ENCODE measurements at places on chromosomes 13 and 19.

DNA sequence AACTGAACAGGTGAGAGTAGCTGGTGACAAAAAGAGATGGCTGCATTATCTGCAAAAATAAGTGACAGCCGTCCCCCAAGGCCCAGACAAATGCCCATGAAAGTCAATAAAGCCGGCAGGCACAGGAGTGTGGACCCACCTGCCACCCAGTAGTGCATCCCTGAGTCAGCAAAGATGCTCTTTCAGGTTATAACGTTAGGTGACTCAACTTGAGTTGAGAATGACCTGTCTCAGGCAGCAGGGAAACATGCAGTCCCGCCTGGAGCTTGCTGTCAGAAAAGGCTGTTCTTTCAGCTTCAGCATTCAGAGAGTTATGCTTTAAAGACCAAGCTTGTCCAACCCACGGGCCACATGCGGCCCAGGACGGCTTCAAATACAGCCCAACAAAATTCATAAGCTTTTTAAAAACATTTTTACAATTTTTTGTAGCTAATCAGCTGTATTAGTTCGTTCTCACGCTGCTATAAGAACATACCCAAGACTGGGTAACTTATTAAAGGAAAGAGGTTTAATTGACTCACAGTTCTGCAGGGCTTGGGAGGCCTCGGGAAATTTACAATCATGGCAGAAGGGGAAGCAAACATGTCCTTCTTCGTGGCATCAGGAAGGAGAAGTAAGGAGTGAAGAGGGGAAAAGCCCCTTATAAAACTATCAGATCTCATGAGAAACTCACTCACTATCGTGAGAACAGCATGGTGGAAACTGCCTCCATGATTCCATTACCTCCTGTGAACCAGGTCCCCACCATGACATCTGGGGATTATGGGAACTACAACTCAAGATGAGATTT, 110.4 kb downstream of the RAB20 start:
- H3K4me3 ChIP-seq = no peak overlapping the region
- no peak overlapping the region for H3K27ac ChIP-seq
- peaks cover 11% of the 10 kb centered on the region for H3K4me1 ChIP-seq
- H3K36me3 ChIP-seq = no peaks in the 10 kb centered on the region
- no peaks in the 10 kb centered on the region for H3K27me3 ChIP-seq

DNA sequence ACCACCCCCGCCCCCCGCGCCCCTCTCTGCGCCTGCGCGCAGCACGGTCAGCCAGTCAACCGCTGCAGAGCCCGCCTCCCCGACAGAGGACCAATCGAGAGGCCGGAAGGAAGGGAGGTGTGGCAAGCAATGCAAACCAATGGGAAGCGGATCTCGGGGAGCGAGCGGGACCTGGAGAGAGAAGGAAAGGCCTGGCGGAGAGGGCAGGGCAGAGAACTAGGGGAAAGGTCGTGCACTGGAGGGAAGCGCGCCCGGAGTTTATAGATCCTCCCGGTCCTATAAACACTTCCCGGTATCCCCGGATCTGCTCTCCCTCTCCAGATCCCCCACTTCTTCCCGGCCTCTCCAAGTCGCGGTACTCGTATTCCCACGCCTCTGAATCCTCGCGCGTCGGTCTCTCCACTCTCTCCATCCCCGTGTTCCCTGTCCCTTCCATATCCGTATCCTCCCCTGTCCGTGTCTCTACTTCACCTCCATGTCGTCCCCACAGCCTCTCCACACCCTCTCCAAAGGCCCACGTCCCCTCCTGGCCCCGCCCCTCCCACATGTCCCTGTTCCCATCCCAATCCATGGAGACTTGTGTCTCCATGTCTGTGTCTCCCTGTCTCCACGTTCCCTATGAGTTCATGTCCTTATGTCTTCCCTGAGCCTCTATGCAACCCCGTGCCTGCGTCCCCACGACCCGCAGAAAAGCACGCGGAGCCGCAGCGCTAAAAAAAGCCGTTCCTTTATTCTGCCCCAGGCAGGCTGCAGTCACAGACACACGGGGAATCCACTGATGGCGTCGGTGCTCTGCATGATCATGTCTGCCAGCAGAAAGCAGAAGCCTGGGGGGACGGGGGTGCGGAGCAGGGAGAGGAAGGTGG, 434 bp upstream of the ETFB start:
- H3K27ac ChIP-seq = peak overlapping the region; percentile 88
- peaks cover 14% of the 10 kb centered on the region for H3K4me1 ChIP-seq
- peak; percentile 99 for DNase-seq
- H3K36me3 ChIP-seq = no peaks in the 10 kb centered on the region
- H3K27me3 ChIP-seq = no peaks in the 10 kb centered on the region

- H3K27me3 ChIP-seq = no peaks in the 10 kb centered on the region
- no peaks in the 10 kb centered on the region for H3K36me3 ChIP-seq
- H3K4me1 ChIP-seq = no peaks in the 10 kb centered on the region
- no peak overlapping the region for H3K27ac ChIP-seq
- no peak overlapping the region for H3K4me3 ChIP-seq
Measured at GRCh38 chr13:112174476-112175110, 107.6 kb downstream of the SOX1 start.

DNA sequence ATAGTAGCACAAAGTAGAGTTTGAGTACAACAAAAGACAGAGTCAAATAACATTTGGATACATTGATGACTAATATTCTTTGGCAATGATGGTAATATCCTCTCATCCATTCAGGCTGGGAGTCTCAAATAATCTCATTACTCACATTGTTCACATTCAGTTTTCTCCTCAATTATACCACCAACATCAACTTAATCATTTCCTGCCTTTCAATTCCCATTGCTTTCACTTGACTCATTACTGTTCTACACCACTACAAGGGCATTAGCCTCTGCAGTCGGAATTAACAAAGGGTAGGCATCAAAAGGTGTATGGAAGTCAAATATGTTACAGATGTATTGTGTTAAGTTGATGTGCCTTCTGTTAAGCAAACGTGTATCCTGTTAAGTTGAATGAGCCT, 518.4 kb upstream of the SLITRK1 start:
- H3K4me3 ChIP-seq = no peak overlapping the region
- 0 out of 2 replicates have a peak, but pooled peaks cover 6% of the 10 kb centered on the region for H3K4me1 ChIP-seq
- no peak overlapping the region for H3K27ac ChIP-seq
- no peaks in the 10 kb centered on the region for H3K36me3 ChIP-seq
- H3K27me3 ChIP-seq = no peaks in the 10 kb centered on the region

- H3K36me3 ChIP-seq = no peaks in the 10 kb centered on the region
- peaks cover 8% of the 10 kb centered on the region for H3K4me1 ChIP-seq
- H3K27me3 ChIP-seq = no peaks in the 10 kb centered on the region
- no peak overlapping the region for H3K27ac ChIP-seq
- no peak for DNase-seq
Measured at GRCh38 chr13:32009362-32009761, 22.2 kb upstream of the FRY start.
